ENCODE measurements at places on chromosomes 13 and 19.

GRCh38 chr19:3697094-3697493 lies 3.2 kb downstream of the PIP5K1C start:
- peaks cover 26% of the 10 kb centered on the region for H3K4me1 ChIP-seq
- peaks cover 4% of the 10 kb centered on the region for H3K36me3 ChIP-seq
- DNase-seq, result no peak
- H3K4me3 ChIP-seq, result no peak overlapping the region

DNA sequence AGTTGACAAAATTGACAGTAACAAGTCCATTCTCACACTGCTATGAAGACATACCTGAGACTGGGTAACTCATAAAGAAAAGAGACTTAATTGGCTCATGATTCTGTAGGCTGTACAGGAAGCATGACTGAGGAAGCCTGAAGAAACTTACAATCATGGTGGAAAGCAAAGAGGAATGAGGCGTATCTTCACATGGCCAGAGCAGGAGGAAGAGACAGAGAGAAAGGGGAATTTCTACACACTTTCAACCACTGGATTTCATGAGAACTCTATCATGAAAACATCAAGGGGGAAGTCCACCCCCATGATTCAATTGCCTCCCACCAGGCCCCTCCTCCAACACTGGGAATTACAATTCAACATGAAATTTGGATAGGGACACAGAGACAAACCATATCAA lies 758.4 kb upstream of the SLITRK1 start:
- no peaks in the 10 kb centered on the region for H3K36me3 ChIP-seq
- no peak overlapping the region for H3K27ac ChIP-seq
- H3K27me3 ChIP-seq, result no peaks in the 10 kb centered on the region
- DNase-seq, result no peak

GRCh38 chr19:54949412-54949811 lies 2.1 kb upstream of the NLRP7 start:
- no peak overlapping the region for H3K27ac ChIP-seq
- H3K36me3 ChIP-seq, result no peaks in the 10 kb centered on the region
- H3K27me3 ChIP-seq, result peaks cover 12% of the 10 kb centered on the region
- no peak for DNase-seq
- no peak overlapping the region for H3K4me3 ChIP-seq

GRCh38 chr13:82344867-82345266 lies 1537.4 kb downstream of the SLITRK1 start:
- H3K36me3 ChIP-seq, result no peaks in the 10 kb centered on the region
- H3K27ac ChIP-seq, result no peak overlapping the region
- H3K27me3 ChIP-seq, result no peaks in the 10 kb centered on the region
- no peak for DNase-seq
- no peak overlapping the region for H3K4me3 ChIP-seq

GRCh38 chr19:38039966-38040365 lies 133.0 kb downstream of the SIPA1L3 start:
- DNase-seq, result no peak
- H3K4me1 ChIP-seq, result peaks cover 11% of the 10 kb centered on the region
- H3K4me3 ChIP-seq, result no peak overlapping the region

DNA sequence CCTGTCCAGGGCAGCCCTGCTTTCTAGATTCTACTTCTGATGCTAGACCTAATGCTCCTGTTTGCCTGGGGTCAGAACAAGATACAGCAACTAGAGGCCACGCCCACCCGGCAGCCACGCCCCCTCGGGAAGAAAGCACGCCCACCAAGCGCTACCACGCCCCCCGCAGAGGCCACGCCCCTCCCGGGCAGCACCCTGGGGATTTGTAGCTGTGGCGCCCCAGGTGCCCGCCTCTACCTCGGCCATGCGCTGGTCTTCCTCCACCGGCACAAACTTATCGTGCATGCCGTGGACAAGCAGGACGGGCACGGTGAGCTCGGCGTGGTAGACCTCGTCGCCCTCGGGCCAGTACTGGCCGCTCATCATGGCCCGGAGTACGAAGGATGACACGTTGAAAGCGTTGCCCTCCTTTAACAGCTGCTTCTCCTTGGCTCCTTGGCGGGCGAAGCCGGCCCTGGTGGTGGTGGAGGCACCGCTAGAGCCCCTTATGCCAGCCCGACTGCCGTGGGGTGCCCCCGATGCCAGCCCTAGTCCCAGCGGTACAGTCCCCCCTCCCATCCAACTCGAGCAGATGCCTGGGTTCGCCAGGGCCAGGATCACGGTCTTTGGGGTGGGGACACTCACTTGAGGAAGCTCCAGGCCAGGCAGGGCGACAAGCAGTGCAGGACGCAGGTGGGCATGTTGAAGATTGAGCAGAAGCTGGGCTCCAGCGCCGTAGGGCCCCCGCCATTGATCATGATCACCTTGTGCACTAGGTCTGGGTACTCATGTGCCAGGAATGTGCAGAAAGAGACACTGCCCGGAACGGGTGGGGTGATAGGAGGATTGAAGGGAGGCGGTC lies 9.0 kb downstream of the ABHD8 start:
- DNase-seq, result peak; percentile 75
- peaks cover 23% of the 10 kb centered on the region for H3K36me3 ChIP-seq
- H3K4me3 ChIP-seq, result peak overlapping the region; percentile 8
- peaks cover 14% of the 10 kb centered on the region for H3K4me1 ChIP-seq
- no peaks in the 10 kb centered on the region for H3K27me3 ChIP-seq
- H3K27ac ChIP-seq, result no peak overlapping the region

GRCh38 chr13:60164234-60164889 lies 634 bp upstream of the DIAPH3 start:
- peak overlapping the region; percentile 96 for H3K27ac ChIP-seq
- peak overlapping the region; percentile 94 for H3K4me3 ChIP-seq
- no peak for DNase-seq
- H3K4me1 ChIP-seq, result peaks cover 35% of the 10 kb centered on the region
- H3K27me3 ChIP-seq, result peaks cover 4% of the 10 kb centered on the region

- H3K27ac ChIP-seq, result peak overlapping the region; percentile 18
- no peak for DNase-seq
- peaks cover 83% of the 10 kb centered on the region for H3K27me3 ChIP-seq
- peak overlapping the region; percentile 14 for H3K4me3 ChIP-seq
These were observed 24.9 kb downstream of the SLC8A2 start for GRCh38 chr19:47446534-47447469.

DNA sequence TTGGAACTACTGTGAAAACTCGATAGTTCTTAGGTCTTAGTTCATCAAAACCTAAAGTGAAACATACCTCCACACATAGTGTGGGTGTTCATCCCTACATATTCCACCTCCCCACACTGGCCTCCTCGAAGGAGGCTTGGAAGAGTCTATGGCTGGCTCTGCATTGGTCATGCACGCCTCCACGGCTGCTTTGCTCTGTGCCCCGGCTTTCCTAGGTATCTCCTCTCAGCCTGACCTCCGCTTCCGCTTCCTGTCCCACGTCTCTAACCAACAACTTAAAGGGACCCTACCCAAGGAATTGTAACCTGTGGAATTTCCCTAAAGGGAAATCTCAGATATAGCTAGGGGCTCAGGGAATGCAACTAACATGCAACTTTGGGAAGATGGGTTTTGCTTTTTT lies 79.7 kb upstream of the MBNL2 start:
- peaks cover 13% of the 10 kb centered on the region for H3K4me1 ChIP-seq
- peak overlapping the region; percentile 6 for H3K4me3 ChIP-seq
- no peak for DNase-seq
- peaks cover 29% of the 10 kb centered on the region for H3K27me3 ChIP-seq
